LHCN-M2 (cell line): ENCODE measurements at places on chromosomes 16 and 17.

DNA sequence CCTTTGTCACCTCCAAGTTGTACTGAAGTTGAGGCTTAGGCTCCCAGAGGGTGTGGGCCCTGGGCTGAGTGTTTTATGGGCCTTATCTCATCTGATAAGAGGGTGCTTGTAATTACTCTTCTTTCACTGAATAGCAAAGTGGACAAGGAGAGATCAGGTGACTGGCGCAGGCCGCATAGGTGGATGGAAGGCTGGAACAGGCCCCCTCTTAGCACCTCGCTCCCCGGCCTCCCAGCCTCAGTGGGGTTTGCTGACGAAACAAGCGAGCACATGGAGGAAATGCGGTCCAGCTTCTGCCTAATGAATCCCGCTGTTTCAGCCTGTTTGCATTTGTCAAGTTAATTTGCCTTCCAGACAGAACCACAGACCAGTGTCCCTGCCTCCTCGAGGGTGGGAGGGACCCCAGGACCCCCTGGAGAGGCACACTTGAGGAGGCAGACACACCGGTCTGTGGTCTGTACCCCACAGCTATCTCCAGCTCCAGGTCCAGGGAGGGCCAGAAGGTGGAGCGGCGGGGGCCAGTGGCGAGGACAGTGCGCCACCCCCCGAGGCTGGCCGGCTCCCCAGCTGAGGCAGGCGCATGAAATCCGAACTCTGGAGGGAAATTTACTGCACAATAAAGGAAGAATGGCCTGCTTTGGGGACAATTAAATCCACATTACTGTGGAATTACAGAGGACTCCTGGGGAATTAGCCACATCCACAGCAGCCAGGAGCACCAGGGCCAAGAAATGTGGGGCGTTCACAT, 123.4 kb downstream of the NTN1 start:
- DNase-seq = no peak

- DNase-seq = peak; percentile 100
Measured at GRCh38 chr17:31269578-31269983, 27.5 kb downstream of the OMG start.

GRCh38 chr16:63539276-63539675, 1503.0 kb upstream of the CDH8 start:
- no peak for DNase-seq

DNA sequence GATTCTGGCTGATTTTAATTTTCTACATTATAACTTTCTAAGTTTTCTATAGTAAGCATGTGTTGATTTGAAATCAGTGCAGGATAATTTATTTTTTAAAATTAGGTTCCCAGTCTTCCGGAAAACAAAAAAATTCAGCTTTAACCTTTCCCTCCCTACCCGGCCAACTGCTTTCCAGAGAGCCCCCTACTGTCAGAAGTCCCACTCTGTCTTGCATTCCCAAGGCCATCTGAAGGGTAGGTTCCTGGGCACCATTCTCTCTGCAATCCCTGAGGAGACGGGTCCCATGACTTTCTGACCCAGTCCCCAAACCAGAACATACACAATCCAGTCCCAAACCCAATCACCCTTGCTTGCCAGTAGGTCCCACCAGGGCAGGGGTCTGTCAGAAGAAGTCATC, 200.3 kb downstream of the CYLD start:
- DNase-seq = no peak
